ENCODE measurements at places on chromosomes 3 and 15. TPM values are rescaled to one million over a fixed set of nuclear protein-coding genes. Genes with fewer than 3 reads are reported as not detected.

GRCh38 chr3:167668651-167669050, 14.9 kb upstream of the WDR49 start:
- DNase-seq = no peak

- DNase-seq = no peak
Measured at GRCh38 chr3:186722457-186722856, 5.3 kb downstream of the KNG1 start.

DNA sequence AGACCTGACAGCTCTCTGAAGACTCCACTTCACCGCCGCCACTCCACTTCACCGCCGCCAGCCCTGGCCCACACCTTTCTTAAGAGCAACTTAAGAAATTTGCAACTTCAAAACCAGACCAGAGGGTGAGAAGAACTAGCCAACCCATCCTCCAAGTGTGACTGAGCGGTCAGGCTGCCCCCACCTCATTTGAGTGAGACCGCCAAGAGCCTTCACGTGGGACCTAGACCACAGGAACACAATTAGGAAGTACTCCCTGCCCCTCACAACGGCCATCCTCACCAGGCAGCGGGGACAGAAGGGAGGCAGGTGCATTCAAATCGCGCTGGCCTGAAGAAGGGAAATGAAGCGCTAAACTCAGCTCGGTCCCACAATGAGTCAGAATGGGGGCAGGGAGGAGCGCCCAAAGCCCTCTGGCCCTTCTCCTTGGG, 156.8 kb upstream of the BCL6 start:
- DNase-seq = no peak

The BTLA gene
- polyA plus RNA-seq = 0.35 TPM

GRCh38 chr3:49653621-49654020, 20.5 kb upstream of the APEH start:
- no peak for DNase-seq

DNA sequence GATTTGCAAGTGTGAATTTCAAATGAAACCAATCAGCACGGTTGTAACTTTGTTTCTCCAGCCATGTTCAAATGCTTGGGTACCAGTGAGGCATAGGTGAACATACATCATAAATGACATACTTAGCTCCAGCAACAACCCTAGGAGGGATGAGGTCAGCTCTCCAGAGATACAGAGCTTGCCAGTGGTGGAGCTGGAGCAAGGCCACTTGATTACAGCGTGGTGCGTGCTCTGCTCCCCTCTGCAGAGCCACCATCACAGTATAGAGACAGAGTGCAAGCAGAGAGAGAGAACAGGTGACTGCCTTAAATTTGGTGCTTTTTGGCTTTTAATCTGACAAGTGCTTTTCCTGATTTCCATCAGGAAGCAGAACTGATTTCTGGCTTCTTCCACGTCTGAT, 275.1 kb downstream of the PDZRN3 start:
- DNase-seq = no peak

The NOX5 gene
- 1.4 TPM for polyA plus RNA-seq

DNA sequence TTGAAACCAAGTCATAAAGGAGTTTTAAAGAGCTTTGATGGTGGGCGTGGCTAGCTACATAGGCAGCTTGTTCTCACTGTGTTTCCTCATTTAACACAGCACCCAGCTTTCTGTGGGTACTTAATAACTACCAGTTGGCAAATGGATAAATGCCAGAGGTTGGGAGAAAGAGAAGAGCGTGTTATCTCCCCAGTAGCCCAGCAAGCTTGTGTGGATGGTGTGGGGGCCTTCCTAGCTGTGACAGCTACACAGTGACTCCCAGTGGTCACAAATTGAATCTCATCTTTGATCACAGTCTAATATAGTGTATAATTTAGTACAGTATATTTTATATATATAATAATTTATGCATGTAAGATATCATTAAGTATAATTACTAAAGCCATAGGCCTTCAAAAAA, 984.1 kb downstream of the EPHA3 start:
- no peak for DNase-seq

DNA sequence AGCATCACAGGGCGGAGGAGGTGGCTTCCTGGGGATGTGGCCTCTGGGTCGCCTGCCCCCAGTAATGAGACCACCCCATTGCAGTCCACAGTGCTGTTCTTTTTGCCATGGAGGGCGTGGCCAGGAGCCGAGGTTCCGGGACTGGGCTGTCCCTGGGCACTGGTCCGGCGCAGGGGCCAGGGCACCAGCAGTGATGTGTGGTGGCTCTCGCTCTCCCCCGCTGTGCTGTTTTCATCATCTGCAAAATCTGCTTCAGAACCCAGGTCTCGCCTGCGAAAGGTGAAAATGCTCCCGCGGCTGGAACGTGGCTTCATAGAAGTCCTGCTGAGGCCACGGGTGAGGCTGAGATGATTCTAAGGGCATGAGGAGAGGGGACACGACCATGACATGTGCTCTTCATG, 45.8 kb downstream of the SCN5A start:
- DNase-seq = no peak

The CCRL2 gene
- 1.8 TPM for polyA plus RNA-seq

DNA sequence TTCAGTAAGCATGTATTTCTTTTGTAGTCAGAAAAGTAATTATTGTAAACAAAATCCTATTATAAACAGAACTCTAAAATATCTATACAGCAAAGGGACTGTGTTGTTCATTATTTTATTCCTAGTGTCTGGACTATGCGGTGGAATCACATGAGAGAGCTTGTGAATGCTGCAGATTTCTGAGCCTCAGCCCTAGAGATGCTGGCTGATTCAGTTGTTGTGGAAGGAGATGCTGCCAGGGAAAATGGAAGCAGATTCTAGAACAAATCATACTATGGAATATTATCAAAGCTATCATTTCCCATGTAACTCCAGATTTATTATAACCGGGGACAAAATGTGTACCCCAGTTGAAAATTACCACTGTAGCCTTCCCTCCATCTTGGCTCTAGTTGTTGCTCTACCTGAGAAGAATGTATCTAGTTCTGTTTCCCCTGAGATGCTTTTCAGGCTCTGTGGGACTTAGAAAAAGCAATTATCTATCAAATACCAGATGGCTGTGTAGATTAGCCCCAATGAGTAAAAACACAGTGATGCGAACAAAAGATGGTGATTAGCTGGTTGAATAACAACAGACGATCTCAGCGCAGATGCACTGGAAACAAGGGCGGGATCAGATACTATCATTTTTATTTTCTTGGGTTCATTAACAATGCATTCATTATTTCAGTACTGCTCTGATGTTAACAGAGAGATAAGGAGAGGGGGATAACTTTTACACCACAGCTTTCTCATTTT, 131.3 kb downstream of the TMEM108 start:
- no peak for DNase-seq

GRCh38 chr3:125116311-125117080, 60.7 kb upstream of the HEG1 start:
- DNase-seq = peak; percentile 74

Measured in adrenal gland (tissue), 19 donors.